Activated T-helper 1 cell treated with anti-CD3 and anti-CD28 coated beads, Interleukin-12 subunit alpha, Interleukin-12 subunit beta, Interleukin-2, Interleukin-4 antibody, amounts not matched to agents 30 ng/mL and 10 ng/mL and 1 ng/mL, durations not matched to agents 14 hours and 24 hours and 36 hours (primary cell): ENCODE measurements at places on chromosomes 2 and 18. TPM values are rescaled to one million over a fixed set of nuclear protein-coding genes. Genes with fewer than 3 reads are reported as not detected.
A peak's percentile ranks its signal among the peaks of the same experiment; 100 is the strongest.

NXPH2 gene
- not detected in 2 replicates for total RNA-seq

NRP2 gene
- total RNA-seq: 56.9 and 64.0 TPM in 2 replicates

DNA sequence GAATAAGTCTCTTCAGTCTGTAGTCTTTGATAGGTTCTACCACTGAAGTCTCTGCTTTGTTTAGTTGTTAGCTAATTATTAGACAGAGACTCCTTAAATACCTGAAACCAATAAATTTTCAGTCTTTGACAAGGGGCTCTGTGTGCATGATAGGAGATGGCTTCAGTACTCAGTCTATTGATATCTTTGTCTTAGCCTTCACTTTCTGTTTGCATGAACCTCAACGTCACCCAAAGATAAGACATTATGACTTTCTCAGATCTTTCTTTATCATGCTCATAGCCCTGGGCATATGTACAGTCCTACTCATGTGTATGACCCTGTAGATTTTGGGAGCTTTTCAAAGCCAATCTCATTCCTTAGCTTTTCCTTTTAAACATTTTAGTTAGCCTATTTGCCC is 183.5 kb upstream of the GCFC2 start:
- no peak for DNase-seq

DNA sequence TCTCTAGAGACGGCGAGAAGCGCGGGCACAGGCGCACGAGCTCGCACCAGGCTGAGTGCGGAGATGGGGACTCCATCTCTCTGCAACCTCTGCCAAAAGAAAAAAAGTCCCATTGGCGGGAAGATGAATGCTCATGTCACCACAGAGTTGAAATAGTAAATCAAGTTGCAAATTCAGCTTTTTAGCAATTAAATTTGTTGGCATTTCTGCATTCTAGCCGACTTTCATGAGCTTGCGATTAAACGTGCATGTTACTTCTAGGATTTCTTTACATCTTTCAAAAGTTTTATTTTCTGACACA is 588 bp downstream of the CHAC2 start:
- DNase-seq: peak; percentile 44

GRCh38 chr2:218710334-218710686 is 325 bp upstream of the TTLL4 start:
- no peak for DNase-seq
